MM.1S (cell line): ENCODE measurements at places on chromosomes 2 and 18.

- DNase-seq, result no peak
- no peaks in the 10 kb centered on the region for H3K27me3 ChIP-seq
- H3K4me3 ChIP-seq, result no peak overlapping the region
- H3K4me1 ChIP-seq, result no peaks in the 10 kb centered on the region
- no peaks in the 10 kb centered on the region for H3K36me3 ChIP-seq
These were observed 291.8 kb downstream of the ICOS start for GRCh38 chr2:204228169-204228886.

DNA sequence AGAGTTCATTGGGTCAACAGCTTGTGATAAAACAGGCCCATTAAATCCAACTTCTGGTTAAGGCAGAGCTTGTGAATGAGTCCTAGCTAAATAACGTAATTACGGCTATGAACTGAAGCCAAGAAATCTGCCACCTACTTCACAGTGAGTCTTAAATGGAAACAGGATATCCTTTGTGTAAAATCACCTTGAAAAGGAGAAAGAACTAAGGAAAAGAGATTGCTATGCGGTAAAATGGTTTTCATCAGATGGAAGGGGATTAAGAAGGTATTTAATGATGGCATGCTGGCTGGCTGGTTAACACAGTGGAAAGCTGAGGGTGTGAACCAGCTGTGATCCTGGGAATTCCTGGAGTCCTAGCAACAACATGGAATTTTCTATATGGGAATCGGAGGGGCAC, 156.6 kb downstream of the DOK6 start:
- H3K27ac ChIP-seq, result no peak overlapping the region
- H3K36me3 ChIP-seq, result no peaks in the 10 kb centered on the region
- H3K27me3 ChIP-seq, result no peaks in the 10 kb centered on the region
- DNase-seq, result no peak
- no peak overlapping the region for H3K4me3 ChIP-seq
- H3K4me1 ChIP-seq, result no peaks in the 10 kb centered on the region

DNA sequence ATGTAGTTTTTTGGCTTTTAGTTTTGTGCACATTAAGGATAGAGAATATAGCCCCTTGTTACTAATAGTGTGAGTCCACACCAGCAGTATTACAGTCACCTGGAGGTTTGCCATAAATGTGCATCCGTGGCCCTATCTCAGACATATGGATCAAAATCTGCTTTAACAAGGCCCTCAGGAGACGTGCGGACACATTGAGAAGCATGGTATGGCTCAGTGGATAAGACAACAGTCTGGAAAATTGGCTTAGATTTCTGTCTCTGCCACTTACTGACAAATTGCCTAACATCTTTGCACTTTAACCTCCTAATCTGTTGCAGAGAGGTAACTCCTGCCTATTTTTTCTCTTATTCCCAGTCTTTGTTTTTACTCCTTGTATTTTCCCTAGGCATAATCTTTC, 307.2 kb upstream of the DLGAP1 start:
- no peaks in the 10 kb centered on the region for H3K27me3 ChIP-seq
- no peaks in the 10 kb centered on the region for H3K36me3 ChIP-seq
- H3K27ac ChIP-seq, result no peak overlapping the region
- no peak for DNase-seq

DNA sequence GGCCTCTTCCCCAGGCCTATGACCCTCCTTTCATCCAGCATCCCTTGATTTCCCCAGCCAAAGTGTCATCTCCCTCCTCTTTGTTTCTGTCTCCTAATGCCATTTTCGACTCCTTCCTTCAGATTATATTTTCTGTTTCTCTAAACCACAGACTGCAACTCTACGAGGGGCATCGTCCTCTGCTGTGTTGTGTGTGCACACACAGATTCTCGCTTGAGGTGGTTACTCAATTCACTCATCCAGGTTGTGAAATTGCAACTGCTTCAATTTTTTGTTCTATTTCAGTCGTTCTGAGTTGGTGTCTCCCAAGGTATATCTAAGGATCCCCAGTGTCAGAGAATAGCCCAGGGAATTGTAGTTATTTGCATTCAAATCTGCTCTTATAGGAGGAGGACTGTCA, 113.5 kb upstream of the NDUFV2 start:
- peaks cover 11% of the 10 kb centered on the region for H3K4me1 ChIP-seq
- no peak overlapping the region for H3K27ac ChIP-seq
- H3K4me3 ChIP-seq, result no peak overlapping the region

DNA sequence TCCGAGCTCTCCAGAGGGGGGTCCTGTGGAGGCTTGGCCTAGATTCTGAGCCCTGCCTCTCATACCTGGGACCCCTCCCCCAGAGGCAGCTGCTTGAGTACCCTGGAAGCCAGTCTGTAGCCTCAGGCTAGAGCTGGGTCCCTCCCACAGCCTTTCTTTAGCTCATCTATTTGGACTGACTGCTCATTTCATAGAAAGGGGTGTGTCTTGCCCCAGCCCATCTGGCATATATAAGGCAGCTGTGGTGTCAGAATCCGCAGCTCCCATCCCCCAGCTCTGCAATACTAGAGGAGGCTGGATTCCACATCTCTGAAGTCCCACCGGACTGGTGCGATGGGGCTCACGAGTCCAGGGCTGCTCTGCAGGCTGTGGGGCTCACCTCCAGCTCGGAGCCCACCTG, 26.1 kb downstream of the MPHOSPH10 start:
- H3K27me3 ChIP-seq, result 0 out of 2 replicates have a peak, but pooled peaks cover 4% of the 10 kb centered on the region
- no peak overlapping the region for H3K27ac ChIP-seq
- H3K4me1 ChIP-seq, result no peaks in the 10 kb centered on the region
- no peak overlapping the region for H3K4me3 ChIP-seq
- no peaks in the 10 kb centered on the region for H3K36me3 ChIP-seq
- peak; percentile 19 for DNase-seq

DNA sequence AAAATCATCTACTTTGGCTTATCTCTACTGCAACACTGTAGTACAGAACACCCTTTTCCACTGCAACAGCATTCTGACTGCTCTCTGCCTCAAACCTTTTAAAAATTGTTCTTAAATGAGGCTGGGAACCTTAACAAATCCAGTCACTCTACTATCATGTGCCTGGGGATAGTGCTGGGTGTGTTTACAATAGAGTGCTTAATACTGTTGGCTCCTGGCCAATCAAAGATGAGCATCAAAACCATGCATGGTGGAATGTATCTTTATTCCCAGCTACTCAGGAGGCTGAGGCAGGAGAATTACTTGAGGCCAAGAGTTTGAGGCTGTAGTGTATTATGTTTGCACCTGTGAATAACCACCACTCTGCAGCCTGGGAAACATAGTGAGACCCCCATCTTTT, 7.4 kb downstream of the ANKAR start:
- no peak overlapping the region for H3K4me3 ChIP-seq
- no peaks in the 10 kb centered on the region for H3K27me3 ChIP-seq
- peaks cover 11% of the 10 kb centered on the region for H3K4me1 ChIP-seq

DNA sequence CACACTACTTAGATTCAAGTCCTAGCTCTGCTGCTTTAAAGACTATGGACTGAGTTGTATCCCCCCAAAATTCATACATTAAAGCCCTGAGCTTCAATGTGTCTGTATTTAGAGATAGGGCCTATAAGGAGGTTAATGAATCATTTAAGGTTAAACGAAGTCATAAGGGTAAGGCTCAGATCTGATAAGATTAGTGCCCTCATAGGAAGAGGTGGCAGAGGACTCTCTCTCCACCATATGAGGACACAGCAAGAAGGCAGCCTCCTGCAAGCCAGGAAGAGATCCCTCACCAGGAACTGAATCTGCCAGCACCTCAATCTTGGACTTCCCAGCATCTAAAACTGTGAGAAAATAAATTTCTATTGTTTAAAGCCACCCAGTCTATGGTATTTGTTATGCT, 3.1 kb upstream of the CYTIP start:
- no peak for DNase-seq
- peaks cover 8% of the 10 kb centered on the region for H3K4me1 ChIP-seq
- no peak overlapping the region for H3K4me3 ChIP-seq

GRCh38 chr2:220648628-220649027, 923.5 kb downstream of the EPHA4 start:
- H3K27ac ChIP-seq, result no peak overlapping the region
- no peaks in the 10 kb centered on the region; the same call in 1 of the 2 replicates for H3K4me1 ChIP-seq
- no peaks in the 10 kb centered on the region for H3K36me3 ChIP-seq

- H3K27me3 ChIP-seq, result no peaks in the 10 kb centered on the region
- no peaks in the 10 kb centered on the region for H3K4me1 ChIP-seq
- H3K4me3 ChIP-seq, result no peak overlapping the region
- no peak for DNase-seq
These were observed 167.9 kb upstream of the SPATS2L start for GRCh38 chr2:200138391-200139124.

- H3K27ac ChIP-seq, result no peak overlapping the region
- no peak for DNase-seq
These were observed 4.6 kb downstream of the ARHGAP15 start for GRCh38 chr2:143133783-143134182.

GRCh38 chr2:242043538-242044312, 174.2 kb downstream of the RTP5 start:
- H3K4me1 ChIP-seq, result no peaks in the 10 kb centered on the region
- no peak overlapping the region for H3K27ac ChIP-seq
- H3K4me3 ChIP-seq, result no peak overlapping the region

GRCh38 chr2:119387381-119388129, 20.8 kb downstream of the DBI start:
- H3K4me1 ChIP-seq, result peaks cover 9% of the 10 kb centered on the region
- DNase-seq, result peak; percentile 54
- H3K27me3 ChIP-seq, result no peaks in the 10 kb centered on the region
- no peak overlapping the region for H3K27ac ChIP-seq

DNA sequence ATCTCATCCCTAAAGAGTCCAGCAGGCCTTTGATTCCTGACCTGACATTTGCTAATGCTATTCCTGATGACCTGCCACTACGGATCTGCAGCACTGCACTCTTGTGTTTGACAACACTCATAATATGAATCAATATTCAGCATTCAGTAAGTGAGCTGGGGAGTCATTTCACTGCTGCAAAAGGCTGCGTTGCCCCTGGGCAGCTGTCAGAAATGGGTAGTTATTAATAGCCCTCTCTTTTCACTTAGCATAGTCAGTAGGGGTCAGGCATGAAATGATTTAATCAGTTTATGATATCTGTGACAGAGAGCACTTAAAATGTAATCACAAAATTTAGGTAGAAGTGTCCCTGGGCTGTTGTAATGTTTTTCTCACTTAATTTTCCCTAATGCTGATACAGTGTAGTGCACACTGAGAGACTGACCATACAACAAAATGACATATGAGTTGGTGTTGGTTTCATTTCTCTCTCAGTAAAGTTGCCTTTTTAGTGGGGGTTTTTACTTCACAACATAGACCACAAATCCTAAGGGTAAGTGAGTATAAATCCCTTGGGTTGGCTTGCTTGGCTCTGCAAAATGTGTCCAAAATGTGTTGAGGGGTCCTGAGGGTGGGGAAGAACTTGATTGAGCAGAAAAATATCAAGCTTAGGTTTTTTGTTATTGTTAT, 184.8 kb downstream of the CAMKMT start:
- H3K4me3 ChIP-seq, result no peak overlapping the region
- DNase-seq, result no peak
- no peaks in the 10 kb centered on the region for H3K4me1 ChIP-seq
- no peaks in the 10 kb centered on the region for H3K36me3 ChIP-seq
- no peaks in the 10 kb centered on the region for H3K27me3 ChIP-seq

DNA sequence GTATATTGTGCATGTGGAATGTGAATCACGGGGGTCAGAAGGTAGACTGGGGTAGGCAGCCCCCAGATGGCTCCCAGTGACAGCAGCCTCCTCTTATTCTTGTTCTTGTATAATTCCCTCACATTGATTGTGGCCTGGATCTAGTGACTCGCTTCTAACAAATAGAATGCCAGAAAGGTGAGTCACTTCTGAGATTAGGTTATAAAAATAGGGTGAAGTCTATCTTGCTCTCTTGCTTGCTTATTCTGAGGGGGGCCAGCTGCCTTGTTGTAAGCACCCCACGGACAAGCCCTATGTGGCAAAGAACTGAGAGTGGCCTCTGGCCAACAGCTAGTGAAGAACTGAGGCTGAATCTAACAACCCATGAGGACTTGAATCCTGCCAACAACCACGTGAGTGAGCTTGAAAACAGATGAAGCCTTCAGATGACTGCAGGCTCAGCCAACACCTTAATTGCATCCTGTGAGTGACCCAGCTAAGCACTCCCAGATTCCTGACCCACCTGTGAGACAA, 15.6 kb upstream of the RMND5A start:
- H3K27me3 ChIP-seq, result no peaks in the 10 kb centered on the region
- no peak overlapping the region for H3K4me3 ChIP-seq
- no peak overlapping the region for H3K27ac ChIP-seq
- no peaks in the 10 kb centered on the region for H3K36me3 ChIP-seq
- DNase-seq, result no peak
- H3K4me1 ChIP-seq, result no peaks in the 10 kb centered on the region

- H3K27ac ChIP-seq, result no peak overlapping the region
- H3K4me1 ChIP-seq, result peaks cover 21% of the 10 kb centered on the region
- no peak overlapping the region for H3K4me3 ChIP-seq
- no peak for DNase-seq
- H3K27me3 ChIP-seq, result no peaks in the 10 kb centered on the region
- no peaks in the 10 kb centered on the region for H3K36me3 ChIP-seq
These were observed 175.4 kb downstream of the HDAC4 start for GRCh38 chr2:239225371-239225851.

GRCh38 chr2:195407783-195408182, 249.2 kb upstream of the SLC39A10 start:
- H3K27ac ChIP-seq, result no peak overlapping the region
- no peak for DNase-seq
- H3K27me3 ChIP-seq, result no peaks in the 10 kb centered on the region
- H3K4me3 ChIP-seq, result no peak overlapping the region
- no peaks in the 10 kb centered on the region for H3K4me1 ChIP-seq
- H3K36me3 ChIP-seq, result no peaks in the 10 kb centered on the region

DNA sequence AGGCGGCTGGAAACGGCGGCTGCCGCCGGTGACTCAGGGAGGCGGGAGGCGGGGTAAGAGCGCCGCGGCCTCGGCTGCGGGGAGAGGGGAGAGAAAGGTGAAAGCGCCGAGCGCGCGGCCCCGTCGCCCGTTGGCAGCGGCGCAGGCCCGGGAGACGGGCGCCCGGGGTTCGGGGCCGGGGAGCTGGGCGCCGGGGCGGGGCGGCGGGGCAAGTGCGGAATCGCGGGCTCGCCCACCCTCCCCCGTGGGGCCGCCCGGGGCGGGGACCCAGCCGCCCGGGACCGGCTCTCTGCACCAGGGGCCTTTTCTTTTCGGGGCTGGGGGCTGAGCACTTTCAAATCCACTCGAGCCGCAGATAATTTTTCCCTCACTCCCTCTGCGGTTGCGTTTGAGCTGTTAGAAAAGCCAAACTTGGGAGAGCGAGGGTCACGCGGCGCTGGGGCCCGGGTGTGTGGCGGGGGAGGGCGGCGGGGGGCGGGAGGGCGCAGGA, 266 bp downstream of the KDM3A start:
- H3K27me3 ChIP-seq, result no peaks in the 10 kb centered on the region
- H3K4me3 ChIP-seq, result peak overlapping the region; percentile 84
- DNase-seq, result no peak
- no peaks in the 10 kb centered on the region for H3K36me3 ChIP-seq
- H3K27ac ChIP-seq, result peak overlapping the region; percentile 98; the same call in 1 of the 2 replicates
